ENCODE measurements at places on chromosomes 13 and 19.
A peak's percentile ranks its signal among the peaks of the same experiment; 100 is the strongest.

- DNase-seq, result no peak
Observed at GRCh38 chr13:88643233-88643632, 972.1 kb downstream of the SLITRK5 start.

DNA sequence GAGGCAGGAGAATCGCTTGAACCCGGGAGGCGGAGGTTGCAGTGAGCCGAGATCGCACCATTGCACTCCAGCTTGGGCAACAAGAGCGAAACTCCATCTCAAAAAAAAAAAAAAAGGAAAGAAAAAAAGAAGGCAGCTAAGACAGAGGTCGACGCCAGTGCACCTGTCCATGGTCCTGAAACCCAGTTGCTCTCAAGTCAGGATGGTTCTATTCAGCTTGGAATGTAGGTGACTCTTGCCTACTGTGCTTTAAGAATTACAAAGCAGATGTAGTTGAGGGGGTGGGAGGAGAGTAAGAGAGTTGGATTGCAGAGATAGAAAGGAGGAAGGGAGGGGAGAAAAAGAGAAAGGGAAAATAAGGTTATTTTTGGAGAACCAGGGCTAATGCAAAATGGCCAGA is 18.7 kb downstream of the CACNG7 start:
- DNase-seq, result no peak

DNA sequence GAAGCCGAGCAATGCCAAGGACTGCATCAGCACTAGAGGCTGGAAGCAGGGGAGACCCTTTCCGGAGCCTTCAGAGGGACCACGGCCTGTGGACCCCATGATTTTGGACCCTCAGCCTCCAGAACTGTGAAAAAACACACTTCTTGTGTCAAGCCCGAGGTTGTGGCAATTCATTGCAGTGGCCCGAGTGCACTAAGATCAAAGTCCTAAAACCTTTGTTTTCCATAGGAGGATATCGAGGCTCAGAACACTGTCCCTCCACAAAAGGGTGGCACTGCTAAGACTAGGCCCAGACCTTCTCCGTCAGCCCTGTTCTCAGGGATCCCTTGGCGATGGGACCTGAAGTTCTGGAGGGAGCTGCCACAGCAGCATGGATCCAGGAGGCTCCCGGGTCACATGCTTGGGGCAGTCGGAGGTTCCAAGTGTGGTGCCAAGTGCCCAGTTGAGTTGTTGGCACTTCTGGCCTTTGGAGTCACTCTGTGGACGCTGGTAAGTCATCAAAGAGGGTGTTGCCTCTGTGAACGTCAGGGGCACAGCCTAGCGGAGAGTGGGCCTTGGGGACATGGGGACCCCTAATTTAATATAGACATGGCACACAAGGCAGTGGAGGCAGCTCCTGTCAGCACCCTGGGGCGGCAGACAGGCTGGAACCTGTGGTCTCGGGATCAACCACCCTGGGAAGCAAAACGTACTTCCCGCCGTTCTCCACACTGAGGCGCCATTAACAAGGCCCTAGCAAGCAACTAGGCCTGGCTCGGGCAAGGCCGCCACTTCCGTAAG is 199.2 kb downstream of the COL4A1 start:
- DNase-seq, result no peak

DNA sequence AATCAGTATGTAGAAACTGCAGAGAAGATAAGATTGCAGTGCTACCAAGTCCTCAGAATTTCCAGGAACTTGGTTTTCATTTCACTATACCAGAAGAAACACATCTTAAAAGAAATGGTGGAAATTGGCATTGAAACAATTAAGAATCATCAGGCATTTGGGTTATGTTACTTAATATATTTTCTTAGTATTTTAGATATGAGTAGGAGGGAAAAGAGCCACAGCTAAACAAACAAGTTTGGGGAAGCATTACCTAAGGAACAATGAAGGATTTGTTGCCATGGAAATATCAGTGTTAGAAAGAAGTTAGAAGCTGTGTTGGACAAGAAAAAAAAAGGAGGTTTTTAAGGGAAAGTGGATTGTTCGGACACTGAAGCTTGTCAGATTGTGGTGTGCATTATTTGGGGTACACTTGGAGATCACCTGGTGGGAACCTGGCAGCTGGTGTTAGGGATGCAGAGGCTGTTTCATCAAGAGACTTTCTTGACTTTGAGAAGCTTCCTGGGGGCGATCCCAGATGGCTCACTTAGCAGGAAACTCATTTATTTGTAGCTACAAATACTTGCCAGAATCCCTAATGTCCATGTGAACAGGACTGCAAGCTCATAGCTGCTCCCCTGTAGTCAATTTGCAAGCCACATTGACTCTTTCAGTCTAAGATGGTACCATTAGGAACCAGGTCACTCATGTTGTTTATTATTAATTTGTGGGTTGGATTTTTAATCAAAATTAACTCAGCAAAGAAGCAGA is 246.7 kb downstream of the RFC3 start:
- DNase-seq, result no peak

DNA sequence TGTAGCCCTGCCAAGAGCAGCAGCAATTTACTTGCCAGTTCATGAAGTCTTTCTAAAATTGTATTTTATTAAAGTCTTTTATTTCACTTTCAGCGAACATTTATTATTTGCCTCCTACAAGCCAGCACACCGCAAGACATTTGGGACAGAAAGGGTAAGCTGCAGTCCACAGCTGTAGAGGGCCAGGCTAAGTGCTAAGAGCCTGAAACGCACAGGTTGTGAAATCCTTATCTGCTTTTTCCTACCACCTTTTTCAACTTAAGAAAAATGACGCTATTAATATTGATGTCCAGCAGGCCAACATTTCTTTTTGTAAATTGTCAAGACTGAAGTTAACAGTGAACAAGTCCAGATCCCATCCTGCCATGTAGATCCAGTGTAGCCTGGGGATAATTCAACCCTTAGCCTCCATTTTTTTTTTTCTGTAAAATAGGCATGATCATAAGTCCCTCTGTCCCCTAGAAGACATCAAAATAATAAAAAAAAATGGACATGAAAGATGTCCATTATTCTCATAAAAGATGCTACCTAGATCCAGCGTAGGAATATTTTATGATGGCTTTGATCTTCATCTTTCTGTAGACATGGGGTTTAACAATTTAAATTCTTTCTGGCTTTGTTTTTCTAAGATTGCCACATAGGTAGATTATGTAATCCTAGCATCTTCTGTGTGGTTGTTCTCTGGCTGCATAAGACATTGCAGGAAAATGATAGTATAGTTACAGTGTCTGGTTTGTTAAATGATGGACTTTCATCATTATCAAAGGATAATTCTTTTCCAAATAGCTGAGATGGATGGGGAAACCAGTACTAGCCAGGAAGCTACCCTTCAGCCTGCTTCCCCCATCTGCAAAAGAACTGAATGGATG is 128.4 kb downstream of the SHISA2 start:
- DNase-seq, result no peak

DNA sequence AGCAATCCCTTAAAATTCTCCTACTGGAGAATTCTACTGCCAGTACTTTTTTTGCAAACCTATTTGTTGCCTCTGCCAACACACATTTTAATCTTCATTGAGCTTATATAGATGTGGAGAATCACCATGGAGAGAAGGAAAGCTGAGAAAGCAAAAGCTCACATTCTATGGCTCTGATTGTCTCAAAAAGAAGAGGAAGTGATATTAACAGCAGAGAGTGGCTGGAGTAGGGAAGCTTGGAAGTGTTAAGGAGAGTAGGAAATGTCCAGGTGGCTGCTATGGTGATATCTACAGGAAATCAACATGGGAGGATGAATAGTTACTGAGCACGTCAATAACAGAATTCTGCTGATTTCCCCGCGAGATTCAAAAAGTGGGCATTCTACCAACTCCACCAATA is 78.8 kb upstream of the TDRD3 start:
- no peak for DNase-seq

DNA sequence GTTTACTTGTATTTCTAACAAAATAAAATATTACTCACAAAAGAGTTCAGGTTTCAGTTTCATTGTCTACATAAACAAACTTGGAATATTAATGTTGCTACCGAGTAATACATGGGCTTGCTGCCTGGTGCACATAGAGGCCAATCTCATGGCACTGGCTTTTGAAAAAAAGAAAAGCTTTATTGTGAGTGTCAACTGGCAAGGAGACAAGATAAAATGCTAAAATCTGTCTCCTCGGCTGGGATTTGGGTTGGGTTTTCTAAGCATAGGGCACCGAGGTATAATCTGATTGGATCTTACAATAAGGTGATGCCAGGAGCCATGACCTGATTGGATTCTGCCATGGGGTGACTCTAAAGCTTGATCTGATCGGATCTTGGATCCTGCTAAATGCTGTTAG is 1519.9 kb upstream of the MIR17HG start:
- DNase-seq, result no peak

DNA sequence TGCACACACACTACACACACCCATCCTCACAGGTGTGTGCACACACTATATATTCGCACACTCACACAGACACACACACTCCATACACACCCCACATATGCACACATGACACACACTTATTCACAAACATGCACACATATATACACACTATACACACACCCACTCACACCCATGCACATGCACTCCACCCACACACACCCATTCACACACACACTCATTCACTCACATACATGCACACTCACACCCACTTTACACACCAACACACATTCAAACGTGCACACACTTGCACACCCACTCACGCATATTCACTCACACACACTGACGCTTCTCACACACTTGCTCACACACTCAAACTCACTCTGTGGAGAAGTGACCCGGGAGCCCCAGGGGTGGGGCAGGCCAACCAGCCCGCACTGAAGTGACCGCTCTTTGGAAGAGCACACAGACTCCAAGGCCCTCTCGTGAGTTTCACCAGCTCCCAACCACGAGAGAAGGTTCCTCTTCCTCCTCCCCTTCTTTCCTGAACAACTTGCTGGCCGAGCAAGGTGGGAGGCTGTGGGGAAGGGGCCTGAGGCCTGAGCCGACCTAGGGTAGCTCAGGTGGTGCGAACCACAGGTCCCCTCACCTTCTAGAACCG is 86.1 kb upstream of the TM9SF2 start:
- peak; percentile 82 for DNase-seq

- DNase-seq, result peak; percentile 49
Observed at GRCh38 chr19:13621413-13621812, 115.1 kb upstream of the CACNA1A start.

- DNase-seq, result no peak
Observed at GRCh38 chr13:102816708-102817107, 17.8 kb downstream of the BIVM start.
